ENCODE measurements at places on chromosomes 7 and 10.

DNA sequence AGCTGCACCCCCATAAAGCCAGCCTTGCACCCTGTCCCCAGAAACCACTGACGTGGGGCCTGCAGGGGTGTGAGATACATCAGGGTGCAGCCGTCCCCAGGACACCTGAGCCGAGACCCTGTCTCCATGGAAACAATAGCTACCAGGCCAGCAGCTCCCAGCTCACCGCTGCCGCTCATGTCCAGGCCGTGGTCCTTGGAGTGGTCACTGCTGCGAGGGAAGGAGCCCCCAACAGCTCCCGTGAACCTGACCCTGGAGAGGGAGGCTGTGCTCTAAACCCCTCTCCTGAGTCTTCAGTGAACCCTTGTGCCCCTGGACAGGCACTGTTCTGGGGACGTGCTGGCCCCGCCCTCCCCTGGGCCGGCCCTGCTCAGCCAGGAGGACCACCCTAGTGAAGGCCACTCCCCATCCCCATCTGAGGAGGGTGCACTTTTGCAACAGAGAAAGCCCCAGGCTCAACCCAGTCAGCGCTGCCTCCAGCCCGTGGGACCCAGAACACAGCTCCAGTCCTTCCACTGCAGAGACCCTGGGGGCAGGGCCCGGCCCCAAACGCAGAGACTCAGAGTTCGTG is 19.6 kb upstream of the INPP5A start:
- no peak for DNase-seq

- DNase-seq = no peak
Measured at GRCh38 chr10:131444286-131444685, 132.8 kb upstream of the TCERG1L start.

GRCh38 chr7:141431140-141431479 is 120.1 kb upstream of the AGK start:
- DNase-seq = no peak

DNA sequence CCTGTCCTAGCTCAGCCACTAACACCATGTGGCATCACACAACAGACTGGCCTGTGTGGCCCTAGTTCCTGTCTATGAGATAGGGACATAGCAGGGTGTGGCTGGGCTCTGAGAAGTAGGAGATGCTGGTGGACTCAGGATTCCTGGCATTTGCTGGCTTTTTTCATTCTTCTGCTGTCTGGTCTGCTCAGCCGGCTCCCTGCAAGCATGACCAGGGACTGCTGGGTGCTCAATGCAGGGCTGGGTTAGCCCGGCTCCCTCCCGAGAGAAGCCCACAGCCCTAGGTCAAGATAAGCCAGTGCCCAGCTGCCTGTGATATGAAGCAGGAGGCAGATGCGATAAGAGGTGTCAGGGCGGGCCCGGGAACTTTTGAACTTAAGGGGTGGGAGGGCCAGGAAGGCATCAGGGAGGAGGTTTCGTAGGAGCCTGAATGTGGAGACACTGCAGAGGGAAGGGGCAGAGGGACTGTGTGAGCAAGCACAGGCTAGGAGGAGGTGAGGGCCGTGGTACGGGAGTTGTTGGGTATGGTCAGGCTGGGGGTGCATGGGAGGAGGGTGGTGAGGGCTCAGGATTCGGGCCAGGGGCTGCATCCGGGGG is 3.5 kb downstream of the AQP1 start:
- peak; percentile 59 for DNase-seq

GRCh38 chr7:1321411-1322239 is 89.0 kb downstream of the UNCX start:
- no peak for DNase-seq

DNA sequence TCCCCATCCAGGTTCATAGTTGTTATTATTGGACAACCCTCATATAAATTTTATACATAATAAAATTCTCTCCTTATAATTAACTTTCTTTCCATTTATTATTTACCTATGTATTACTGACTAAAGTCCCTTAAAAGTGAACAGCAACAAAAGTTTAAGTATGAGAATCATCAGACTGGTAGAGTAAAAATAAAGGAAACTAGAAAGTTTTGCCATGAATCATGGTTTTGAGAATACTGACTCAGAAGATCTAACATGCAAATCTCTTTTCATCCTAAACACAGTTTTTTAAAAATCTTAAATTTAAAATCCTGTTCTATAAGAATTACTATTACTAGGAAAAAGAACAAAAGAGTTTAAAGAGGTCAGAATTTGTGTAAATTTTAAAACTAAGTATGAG is 32.1 kb downstream of the HERC4 start:
- DNase-seq = no peak

DNA sequence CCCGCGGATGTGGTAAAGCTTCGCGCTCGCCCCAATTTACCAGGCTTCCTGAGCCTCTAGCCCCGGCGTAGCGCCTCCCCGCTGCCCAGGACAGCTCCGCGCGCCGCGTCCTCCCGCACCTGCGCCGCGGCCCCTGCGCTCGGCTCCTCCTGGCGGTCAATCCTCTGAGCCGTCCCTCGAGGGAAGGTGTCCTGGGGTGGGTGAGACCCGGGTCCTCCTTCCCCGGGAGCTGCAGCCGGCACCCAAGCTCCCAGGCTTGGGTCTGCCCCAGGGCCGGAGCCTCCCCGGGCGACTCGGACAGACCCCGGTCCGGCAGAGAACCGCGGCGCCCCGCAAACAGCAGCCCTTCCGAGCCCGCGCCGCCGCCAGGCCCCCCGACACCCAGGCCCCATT is 512 bp downstream of the OSBPL3 start:
- no peak for DNase-seq
